H9 (cell line): ENCODE measurements at places on chromosomes 3 and 15.
A peak's percentile ranks its signal among the peaks of the same experiment; 100 is the strongest.

- no peak for DNase-seq
Observed at GRCh38 chr3:158107605-158108444, 1.6 kb upstream of the SHOX2 start.

DNA sequence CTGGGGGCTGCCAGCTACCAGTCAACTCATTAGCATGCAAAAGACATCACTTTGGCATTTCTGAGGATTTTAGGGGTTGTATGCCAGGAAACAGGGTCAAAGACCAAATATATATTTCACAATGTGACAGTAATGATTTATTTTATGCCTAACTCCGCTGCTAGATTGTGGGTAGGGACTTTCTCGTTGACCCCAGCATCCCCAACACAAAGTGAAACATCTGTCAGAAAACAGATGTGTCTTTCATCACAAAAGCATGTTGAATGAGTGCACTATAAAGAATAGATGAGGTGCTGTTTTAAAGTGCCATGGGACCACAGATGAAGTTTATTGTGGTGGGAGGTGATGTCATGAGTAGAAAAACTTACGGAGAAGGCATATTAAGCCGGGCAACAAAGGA is 59.7 kb downstream of the ITPR1 start:
- DNase-seq, result no peak

- no peak for DNase-seq
Observed at GRCh38 chr15:95693917-95694316, 636.6 kb upstream of the NR2F2 start.

GRCh38 chr15:70023769-70024491 is 73.8 kb downstream of the TLE3 start:
- DNase-seq, result no peak

- DNase-seq, result no peak
Observed at GRCh38 chr15:98440917-98441316, 207.4 kb upstream of the IGF1R start.

DNA sequence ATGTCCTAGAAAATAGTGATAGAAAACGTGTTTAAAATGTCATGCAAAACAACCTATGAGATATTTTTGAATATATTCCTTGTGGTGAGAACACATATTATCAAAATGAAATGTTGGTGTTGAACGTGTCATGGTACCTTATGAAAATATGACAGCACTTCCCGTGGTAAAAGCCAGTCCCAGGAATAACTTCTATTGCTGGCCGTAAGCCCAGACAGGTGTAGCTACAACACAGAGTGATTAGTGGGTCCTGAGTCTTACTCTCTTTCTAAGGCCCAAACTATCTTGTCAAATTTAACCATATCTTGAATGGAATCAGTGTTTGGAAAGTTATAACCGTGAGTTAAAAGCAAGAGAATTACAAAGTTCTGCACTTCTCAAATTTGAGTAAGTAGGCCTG is 24.1 kb downstream of the RARB start:
- DNase-seq, result no peak

DNA sequence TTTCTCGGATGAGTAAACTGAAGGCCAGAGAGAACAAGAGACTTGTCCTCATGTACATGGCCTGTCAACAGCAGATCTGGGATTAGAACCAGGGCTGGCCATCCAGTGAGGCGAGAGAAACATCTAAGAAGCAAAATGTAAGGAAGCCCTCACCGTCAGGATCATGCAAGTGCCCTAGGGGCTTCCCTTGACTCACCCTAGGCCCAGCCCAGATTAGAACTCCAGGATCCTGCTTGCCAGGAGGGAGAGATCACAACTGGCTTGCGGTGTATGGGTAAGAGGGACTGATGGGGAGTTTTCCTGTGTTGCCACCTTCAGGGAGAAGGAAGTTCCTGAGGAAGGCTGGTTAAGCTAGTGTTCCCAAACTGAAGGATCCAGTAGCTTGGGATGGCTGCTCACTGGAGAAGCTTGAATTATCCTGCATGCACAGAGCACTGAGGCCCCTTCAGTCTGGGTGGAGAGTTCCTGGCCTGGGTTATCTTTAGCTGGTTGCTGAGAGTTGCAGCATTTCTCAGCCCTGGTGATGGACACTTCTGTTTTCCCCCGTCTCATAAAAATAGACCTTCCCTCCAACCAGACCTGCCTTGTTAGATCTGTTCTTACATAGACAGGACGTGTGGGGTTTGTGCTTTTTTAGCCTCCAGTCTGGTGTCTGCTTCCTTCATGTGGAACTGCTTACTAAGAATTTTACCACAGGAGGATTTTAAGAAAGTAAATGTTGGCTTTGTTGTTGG is 28.2 kb upstream of the XIRP1 start:
- DNase-seq, result no peak

DNA sequence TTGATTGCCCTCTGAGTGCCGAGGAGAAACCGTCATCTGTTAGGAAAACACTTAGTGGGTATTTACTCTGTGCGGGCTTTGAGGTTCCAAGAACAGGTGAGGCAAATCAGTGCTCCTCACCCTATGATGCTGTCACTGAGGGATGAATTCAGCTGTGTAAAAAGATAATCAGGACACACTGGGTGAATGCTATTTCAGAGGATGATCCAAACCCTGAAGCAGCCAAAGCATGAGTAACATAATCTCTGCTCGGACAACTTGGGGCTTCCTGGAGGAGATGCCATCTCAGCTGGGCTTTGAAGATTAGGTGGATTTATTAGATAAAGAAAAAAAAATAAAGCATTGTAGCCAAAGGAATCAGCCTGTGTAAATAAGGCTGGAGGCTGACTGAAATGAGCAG is 10.5 kb upstream of the GADL1 start:
- DNase-seq, result no peak

DNA sequence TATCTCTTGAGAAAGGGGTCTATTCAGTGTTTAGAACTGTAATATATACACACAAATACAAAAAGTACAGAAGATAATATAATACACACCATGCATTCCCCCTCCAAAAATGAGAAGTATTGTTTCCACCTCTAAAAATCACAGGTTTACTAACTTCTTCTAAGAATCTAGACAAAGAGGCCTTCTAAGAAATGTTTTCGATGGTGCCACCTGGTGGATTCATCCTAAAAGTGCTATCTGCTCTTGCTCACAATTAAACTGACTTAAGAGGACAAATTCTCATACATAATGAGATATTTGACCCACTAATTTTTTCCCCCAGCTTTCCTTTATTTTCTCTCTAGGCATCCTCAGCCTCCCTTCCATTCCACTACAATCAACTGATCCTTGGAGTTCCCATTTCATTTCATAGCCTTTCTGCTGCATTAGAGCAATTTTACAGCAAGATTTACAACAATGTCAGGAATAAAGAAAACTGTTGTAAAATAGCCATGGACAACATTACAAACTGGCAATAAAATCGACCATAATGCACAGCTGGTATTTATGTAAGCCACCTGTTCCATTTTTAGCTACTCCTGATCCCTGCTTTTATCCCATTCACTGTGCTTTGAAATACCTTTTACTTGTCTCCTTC is 124.6 kb downstream of the ARRDC4 start:
- no peak for DNase-seq

DNA sequence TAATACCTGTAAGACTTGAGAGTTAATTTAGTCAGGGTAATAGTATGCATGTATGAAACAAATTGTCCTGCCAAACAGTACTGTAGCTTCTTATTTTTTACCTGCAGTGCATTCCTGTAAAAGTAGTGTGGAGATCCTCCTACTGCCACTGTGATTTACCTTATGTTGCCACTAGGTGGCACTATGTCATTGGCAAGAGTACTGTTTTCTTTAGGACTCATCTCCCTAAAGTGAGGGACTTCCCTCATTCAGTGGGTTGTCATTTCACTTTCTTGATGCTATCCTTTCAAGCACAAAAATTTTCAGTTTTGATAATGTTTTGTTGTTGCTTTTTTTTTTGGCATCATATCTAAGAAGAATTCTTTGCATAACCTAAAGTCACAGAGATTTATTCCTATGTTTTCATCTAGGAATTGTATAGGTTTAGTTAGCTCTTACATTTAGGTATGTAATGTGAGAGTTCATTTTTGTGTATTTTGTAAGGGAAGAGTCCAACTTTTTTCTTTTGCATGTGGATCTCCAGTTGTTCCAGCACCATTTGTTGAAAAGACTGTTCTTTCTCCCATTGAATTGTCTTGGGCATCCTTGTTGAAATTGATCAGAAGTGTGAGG is 105.7 kb downstream of the AKAP13 start:
- peak; percentile 54 for DNase-seq

- DNase-seq, result no peak
Observed at GRCh38 chr3:114406286-114406685, 112.5 kb downstream of the TIGIT start.

DNA sequence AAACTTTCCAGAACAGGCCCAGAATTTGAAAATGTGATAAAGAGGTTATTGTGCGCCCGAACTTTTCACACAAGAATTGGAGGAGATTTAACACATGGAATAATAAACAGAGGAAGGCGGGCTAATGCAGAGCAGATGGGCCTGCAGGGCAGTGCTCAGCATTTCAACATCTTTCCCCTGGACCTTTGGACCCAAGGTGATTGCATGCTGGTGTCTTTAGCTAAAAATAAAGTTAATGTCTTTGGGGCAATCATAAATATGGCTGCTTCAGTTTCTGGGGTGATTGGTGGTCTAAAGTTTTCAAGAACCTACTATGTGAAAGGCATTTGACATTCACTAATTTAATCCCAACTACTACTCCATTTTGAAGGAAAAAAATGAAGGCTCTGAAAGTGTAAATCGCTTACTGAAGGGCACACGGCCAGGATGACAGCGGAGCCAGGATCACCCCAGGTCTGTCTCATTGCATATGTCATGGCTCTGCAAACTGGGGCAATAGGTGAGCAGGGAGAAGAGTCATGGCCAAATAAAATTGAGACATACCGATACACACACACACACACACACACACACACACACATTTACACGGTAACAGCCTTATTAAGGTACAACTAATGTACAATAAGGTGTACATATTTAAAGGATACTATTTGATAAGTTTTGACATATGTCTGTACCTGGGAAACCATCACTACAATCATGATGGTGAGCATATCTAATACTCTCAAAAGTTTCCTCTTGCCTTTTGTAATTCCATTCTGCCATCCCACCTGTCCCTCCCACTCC is 243.1 kb upstream of the LRRFIP2 start:
- DNase-seq, result no peak

DNA sequence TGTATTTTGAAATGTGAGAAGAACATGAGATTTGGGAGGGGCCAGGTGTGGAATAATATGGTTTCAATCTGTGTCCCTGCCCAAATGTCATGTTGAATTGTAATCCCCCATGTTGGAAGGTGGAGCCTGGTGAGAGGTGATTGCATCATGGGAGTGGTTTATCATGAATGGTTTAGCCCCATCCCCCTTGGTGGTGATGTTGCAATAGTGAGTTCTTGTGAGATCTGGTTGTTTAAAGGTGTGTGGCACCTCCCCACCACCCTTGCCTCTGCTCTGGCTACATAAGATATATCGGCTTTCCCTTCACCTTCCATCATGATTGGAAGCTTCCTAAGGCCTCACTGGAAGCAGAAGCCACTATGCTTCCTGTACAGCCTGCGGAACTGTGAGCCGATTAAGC is 23.9 kb upstream of the TMEM108 start:
- DNase-seq, result no peak

DNA sequence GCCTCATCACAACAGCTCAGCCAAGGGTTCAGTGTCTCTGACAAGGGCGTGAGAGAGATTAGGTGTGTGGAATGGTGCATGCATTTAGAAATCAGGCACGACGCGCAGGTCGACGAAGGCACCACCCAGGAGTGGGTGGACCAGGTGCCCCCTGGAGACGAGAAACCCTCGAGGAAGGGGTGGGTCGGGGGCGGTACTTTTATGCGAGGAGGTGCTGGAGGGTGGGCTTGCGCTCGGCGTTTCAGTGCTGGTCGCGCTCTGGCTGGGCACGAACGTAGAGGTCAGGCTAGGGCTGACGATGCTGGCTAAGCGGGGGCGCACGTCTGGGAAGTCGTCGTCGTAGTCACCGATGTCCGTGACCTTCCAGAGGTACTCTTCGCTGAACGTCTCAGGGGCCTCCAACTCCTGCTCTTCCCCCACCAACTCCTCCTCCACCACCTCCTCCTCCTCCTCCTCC is 393 bp downstream of the ERICH6 start:
- DNase-seq, result no peak

GRCh38 chr3:66394019-66394752 is 106.6 kb downstream of the LRIG1 start:
- DNase-seq, result no peak

DNA sequence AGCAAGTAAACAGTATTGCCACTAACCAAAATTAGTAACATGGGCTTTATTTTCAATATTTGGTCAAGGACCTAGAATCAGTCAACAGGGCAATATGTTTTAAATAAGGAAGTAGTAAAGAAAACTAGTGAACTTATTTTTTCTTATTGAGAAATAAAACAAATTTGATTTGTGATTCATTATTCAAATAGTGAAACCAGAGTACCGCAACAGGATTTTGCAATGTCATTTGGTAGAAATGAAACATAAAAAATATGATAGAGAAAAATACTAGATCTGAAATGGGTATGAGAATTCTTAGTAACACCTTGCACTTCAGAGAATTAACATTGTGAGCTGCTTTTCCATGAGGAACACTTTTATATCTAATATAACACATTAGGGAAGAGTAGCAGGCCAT is 291.8 kb upstream of the GBE1 start:
- no peak for DNase-seq

DNA sequence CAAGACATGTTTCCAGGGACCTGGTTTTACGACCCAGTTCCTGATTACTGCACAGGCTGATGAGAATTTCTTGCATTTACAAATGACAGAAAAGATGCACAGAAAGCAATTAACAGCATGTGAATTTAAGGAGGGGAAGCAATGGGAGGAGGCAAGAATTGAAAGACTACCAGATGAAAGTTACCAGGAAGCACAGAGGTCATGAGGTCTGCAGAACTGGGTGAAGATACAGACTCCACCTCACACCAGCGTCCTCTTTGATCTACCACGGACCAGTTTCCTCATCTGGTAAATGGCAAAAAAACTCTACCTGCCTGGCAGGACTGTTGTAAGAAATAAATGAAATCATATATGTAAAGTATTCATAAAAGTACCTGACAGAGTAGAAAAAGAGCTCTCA is 266.0 kb downstream of the MAGI1 start:
- DNase-seq, result no peak
